ENCODE measurements at places on chromosomes 1 and 21.

GRCh38 chr1:171583591-171584201 lies 38.3 kb upstream of the MYOCOS start:
- no peak for DNase-seq

- no peak for DNase-seq
These were observed 67.6 kb downstream of the CASZ1 start for GRCh38 chr1:10728595-10729410.

DNA sequence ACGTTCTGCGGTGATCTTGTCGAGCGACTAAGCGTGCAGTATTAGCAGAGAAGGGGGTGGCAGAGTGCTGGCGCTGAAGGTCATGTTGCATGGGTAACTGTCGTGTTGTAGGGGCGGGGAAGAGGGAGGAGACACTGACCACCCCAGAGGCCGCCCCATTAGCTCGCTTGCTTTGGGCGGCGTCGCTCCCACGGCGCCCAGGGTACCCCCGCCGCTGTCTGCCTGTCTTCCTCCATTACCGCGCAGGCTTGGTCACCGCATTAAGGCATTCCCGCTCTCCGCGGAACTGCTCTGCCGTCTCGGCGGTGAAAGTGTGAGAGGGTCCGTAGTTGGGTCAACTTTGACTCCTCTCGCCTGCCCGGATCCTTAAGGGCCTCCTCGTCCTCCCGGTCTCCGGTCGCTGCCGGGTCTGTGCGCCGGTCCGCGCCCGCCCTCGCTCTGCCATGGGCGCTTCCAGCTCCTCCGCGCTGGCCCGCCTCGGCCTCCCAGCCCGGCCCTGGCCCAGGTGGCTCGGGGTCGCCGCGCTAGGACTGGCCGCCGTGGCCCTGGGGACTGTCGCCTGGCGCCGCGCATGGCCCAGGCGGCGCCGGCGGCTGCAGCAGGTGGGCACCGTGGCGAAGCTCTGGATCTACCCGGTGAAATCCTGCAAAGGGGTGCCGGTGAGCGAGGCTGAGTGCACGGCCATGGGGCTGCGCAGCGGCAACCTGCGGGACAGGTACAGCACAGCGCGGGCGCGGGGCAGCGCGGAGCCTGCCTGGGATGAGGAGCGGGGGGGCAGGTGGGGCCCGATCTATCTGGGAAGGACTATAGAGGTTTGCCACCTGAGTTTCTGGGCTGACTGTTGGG lies at the start of gene MTARC2:
MTARC2 (plus strand) TSS at position 234 of the 846 bp plus-strand sequence; CDS start at position 444, 210 bp downstream.
- no peak for DNase-seq

- DNase-seq = no peak
These were observed 120.2 kb downstream of the TLR5 start for GRCh38 chr1:223022641-223023473.

- DNase-seq = no peak
These were observed 175.7 kb downstream of the ST6GALNAC3 start for GRCh38 chr1:76250271-76250670.

Measured in CD4-positive, alpha-beta T cell treated with Interleukin-12 subunit alpha and Interleukin-12 subunit beta, for 1 hour (primary cell).